CD8-positive, alpha-beta T cell (primary cell): ENCODE measurements at places on chromosomes 7 and 10.

DNA sequence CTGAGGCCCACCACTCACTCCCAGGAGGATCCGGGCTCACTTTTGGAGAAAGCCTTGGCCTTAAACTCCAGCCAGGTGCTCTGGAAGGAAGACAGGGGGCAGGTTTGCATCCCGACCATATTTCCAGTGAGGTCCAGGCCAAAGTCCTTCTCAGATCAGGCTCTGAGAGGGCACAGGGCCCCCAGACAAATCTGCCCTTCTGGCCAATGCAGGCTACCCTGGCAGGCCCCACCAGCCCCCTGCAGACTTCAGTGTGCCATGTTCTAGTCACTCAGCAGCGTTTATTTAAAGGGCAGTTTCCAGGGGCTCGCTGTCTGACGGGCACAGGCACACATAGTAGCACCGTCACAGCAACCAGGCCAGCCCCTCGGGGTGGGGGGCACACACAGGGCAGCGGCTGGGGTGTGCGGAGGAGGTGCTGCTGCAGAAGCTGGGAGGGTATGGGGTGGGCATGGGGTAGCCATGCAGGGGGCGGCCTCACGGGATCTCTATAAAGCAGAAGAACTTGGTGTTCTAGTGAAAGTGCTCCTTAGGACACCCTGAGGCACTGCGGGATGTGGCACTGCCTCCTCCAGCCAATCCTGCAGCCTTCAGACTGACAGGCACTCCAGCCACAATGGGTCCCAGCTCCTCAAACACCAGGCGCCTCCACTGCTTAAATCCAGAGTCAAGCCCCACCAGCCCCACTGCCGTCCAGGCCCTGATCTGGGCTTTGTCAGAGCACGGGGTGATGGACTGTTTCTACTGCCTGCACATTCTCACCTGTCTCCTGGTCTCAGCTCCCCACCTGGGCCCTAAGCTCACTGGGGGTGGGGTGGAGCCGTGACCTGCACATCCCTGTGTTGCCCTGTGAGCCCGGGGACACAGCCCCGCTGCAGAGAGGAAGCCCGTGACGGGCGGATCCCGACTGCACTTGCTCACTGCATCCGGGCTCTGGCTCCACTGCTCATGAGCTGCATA, 9.6 kb upstream of the PYROXD2 start:
- DNase-seq: no peak

DNA sequence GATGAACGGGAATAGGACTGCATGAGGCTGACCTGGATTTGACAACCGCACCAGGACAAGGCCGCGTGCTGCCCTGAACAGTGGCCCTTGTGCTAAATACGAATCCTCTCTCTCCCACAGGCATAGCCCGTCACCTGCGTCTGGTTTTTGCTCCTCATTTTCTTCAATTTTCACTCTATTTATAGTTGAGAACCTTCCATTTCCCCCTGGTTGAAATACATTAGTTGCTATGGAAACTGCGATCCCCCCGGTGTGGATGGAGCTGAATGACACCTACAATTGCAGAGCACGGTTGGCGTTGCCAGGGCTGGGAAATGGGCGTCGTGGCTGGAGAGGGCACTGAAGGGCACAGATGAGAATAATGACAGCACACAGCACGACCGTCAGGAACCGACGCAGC, 158.6 kb upstream of the PITRM1 start:
- no peak for DNase-seq

DNA sequence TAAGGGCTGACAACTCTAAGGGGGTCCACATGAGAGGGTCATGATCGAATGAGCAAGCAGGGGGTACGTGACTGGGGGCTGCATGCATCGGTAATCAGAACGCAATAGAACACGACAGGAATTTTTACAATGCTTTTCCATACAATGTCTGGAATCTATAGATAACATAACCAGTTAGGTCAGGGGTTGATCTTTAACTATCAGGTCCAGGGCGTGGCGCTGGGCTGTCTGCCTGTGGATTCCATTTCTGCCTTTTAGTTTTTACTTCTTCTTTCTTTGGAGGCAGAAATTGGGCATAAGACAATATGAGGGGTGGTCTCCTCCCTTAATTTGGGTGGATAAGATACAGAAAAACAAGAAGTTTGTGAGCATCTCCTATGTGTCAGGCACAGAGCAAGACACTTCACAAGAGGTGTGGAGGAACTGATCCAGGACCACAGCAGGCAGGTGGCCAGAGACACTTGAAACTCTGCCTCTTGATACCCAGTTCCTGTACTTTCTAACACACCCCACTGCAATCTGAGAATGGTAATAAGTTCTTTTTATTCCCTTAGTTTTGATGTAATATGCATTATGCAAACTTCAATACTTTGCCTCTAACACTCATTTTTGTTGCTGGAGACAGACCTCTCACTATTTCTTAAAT, 18.0 kb upstream of the MRLN start:
- no peak for DNase-seq

GRCh38 chr7:475951-476441, 43.6 kb downstream of the PDGFA start:
- no peak for DNase-seq

DNA sequence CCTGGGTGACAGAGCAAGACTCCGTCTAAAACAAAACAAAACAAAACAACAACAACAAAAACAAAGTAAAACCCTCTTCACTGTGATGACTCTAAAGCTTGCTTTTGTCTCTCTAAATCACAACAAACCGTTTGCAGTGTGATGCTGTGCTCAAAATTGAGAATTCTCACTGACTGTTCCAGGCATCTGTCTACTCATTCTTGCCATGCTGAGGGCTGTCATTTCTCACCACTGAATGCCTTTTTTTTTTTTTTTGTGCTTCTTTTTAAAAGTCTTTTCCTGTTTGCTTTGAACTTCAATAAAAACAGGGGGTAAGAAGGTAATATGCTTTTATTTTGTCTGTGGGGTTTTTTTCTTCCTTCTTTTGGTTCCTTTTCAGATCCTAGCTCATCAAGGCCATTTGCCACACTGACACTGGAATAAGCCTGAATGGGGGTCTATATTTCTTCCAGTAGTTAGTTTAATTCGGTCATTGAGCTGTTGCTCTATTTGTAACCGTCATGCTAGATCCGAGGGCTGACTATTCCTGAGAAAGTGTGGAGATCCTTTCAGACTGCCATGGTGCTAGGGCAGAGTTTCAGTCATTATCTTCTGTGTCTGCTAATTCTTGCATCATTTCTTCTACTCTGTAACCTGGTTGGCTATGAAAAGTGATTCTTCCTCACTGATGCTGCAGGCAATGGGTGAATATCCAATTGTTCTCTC, 10.6 kb downstream of the FAS start:
- DNase-seq: no peak

DNA sequence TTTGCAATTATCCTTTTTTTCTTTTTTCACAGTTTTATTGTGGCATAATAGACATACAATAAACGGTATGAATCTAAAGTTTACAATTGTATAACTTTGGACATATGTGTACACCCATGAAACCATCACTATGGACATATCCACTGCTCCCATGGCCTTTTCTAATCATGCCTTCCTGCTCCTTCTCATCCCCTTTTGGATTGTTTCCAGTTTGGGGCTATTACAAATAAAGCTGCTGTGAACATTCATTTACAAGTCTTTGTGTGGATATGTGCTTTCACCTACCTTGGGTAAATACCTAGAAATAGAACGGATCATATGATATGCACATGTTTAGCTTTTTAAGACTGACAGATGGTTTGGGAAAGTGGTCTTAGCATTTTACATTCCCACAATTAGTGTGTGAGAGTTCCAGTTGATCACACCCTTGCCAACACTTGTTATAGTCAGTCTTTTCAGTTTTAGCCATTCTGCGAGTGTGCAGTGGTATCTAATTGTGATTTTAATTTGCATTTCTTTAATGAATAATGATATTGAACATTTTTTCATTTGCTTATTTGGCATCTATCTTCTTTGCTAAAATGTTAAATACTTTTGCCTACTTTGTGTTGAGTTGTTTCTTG, 120.9 kb upstream of the KAT6B start:
- DNase-seq: no peak

DNA sequence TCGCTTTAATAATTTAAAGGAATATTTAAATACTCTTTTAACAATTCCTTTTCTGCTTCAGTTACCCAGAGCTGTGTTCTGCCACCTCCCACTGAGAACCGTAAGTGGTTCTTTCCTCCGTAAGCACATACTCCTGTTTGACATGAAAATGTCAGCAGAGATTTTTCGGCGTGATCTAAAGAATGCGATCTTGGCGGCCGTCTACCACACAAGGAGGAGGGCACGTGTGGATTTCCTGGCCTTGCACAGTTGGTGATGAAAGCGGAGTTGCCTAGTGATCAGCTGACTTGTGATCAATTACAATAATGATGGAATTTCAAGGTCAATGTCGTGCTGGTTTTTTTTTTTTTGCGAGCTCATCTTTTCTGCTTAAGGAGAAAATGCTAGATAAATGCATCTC, 35.6 kb upstream of the INSIG1 start:
- DNase-seq: no peak

- DNase-seq: no peak
Observed at GRCh38 chr7:72337390-72338167, 74.6 kb downstream of the CALN1 start.

- no peak for DNase-seq
Observed at GRCh38 chr10:77608281-77608680, 29.3 kb downstream of the KCNMA1 start.

- DNase-seq: no peak
Observed at GRCh38 chr10:132632851-132633684, 95.5 kb downstream of the INPP5A start.

DNA sequence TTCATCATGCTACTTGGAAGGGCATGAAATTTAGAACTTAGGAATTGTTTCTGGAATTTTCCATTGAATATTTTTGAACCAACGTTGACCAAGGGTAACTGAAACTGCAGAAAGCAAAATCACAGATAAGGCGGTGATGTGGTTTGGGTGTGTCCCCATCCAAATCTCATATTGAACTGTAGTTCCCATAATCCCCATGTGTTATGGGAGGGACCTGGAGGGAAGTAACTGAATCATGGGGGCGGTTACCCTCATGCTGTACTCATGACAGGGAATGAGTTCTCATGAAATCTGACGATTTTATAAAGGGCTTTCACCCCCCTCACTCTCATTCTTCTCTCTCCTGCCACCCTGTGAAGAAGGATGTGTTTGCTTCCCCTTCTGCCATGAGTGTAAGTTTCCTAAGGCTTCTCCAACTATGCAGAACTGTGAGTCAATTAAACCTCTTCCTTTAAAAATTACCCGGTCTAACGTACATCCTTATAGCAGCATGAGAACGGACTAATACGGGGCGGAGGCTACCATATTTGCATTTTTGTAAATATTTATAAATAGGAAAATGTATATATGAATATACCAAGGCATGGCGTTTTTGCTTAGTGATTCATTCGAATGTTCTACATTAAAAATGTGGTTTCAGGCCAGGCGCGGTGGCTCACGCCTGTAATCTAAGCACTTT, 12.4 kb downstream of the NMT2 start:
- DNase-seq: no peak

DNA sequence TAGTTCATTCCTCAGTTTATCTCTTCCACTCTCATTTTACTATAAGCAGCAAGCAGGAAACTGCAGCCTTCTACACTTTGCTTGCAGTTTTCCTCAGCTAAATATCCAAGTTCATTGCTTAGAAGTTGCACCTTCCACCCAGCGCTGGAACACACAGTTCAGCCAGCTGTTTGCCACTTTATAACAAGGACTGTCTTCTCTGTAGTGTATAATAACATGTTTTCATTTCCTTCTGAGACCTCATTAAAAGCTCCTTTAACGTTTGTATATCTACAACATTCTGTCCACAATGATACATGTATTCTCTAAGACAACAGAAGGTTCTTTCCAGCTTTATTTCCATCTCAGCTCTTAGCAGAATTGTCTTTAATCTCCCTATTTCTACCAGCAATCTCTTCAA, 74.1 kb downstream of the GNAI1 start:
- DNase-seq: no peak

DNA sequence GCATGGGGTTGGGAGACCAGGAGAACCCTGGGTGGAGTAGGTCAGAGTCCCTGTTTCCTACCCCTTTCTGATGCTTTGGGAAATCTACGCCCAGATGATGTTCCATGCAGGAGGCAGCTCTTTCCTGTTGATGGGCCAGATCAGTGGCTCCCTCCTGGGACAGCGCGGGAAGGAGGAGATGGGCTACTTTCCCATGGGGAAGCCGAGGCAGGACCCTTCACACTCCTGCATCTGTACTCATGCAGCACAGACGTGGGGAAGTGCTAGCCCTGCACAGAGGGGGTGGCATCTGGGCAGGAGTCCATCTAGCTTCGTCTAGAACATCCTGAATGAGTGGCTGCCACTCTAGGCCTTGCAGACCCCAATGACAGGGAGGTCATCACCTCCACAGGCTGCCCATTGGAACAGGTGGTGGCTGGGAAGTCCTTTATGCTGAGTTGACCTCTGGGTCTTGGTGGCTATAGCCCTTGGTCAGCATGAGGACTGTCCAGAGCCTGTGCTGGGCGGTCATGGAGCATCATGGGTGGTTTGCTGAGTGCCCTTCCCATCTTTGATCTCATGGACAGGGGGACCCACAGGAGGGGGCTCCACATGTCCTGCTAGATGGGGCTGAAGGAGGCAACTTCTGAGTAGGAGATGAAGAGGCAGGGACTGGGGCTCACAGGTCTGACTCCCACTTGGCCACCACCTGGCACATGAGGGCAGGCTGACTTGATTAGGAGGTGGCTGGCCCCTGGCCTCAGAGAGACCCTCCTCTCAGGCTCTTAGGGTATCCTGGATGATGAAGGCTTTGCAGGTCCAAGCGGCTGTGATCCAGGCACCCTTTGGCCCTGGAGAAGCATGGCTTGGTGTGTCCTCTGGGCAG, 24.6 kb downstream of the RAMP3 start:
- DNase-seq: no peak

DNA sequence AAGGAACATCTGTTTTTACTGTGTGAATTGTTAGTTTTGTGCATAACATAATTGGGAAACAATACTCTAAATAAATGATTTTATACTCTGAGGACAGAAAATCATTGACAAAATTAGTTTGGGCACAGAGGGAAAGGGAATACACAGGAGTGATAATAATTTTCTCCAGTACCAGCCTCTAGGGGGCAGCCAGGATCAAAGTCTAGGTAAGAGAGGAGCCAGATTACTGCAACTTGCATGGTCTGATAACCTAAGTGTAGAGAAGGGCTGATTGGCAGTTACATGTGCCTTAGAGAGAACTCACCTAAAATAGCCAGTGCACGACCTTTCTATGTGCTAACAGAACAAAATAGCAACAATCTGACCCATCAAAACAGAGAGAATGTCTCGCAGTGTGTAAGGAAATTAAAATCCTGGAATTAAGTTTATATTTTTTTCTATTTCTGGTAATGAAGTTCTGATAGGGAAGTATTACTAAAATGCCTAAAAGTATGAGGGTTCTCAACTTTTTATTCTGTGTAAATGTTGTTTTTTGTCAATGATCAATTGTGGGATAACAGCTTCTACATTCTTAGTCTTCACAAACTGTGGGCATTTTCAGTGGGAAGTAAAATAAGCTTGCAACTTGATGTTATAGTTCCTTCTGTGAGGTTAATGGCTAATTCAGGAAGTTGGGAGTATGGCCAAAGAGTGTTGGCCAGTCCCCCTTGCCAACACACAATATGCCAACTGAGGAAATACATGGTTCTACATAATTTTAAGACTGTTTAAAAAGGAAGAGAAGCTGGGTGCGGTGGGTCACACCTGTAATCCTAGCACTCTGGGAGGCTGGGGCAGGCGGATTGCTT, 66.4 kb downstream of the EXOC6 start:
- peak; percentile 48 for DNase-seq
